ENCODE measurements at places on chromosomes 3 and 15. TPM values are rescaled to one million over a fixed set of nuclear protein-coding genes. Genes with fewer than 3 reads are reported as not detected.

The ALDH1L1 gene
- total RNA-seq, result 14.2 TPM

The COMMD2 gene
- total RNA-seq, result 29.7 TPM

The LYZL4 gene
- total RNA-seq, result not detected

The GHSR gene
- not detected for total RNA-seq

The ADCY5 gene
- 23.3 TPM for total RNA-seq

GRCh38 chr3:85312331-85312730, 353.5 kb downstream of the CADM2 start:
- DNase-seq, result no peak
- H3K27ac ChIP-seq, result no peak overlapping the region
- no peaks in the 10 kb centered on the region for H3K4me1 ChIP-seq
- H3K27me3 ChIP-seq, result no peaks in the 10 kb centered on the region
- H3K36me3 ChIP-seq, result no peaks in the 10 kb centered on the region

GRCh38 chr15:42283671-42284070, 10.4 kb upstream of the TMEM87A start:
- no peaks in the 10 kb centered on the region for H3K36me3 ChIP-seq
- no peaks in the 10 kb centered on the region for H3K27me3 ChIP-seq
- peaks cover 9% of the 10 kb centered on the region for H3K4me1 ChIP-seq
- no peak overlapping the region for H3K27ac ChIP-seq

DNA sequence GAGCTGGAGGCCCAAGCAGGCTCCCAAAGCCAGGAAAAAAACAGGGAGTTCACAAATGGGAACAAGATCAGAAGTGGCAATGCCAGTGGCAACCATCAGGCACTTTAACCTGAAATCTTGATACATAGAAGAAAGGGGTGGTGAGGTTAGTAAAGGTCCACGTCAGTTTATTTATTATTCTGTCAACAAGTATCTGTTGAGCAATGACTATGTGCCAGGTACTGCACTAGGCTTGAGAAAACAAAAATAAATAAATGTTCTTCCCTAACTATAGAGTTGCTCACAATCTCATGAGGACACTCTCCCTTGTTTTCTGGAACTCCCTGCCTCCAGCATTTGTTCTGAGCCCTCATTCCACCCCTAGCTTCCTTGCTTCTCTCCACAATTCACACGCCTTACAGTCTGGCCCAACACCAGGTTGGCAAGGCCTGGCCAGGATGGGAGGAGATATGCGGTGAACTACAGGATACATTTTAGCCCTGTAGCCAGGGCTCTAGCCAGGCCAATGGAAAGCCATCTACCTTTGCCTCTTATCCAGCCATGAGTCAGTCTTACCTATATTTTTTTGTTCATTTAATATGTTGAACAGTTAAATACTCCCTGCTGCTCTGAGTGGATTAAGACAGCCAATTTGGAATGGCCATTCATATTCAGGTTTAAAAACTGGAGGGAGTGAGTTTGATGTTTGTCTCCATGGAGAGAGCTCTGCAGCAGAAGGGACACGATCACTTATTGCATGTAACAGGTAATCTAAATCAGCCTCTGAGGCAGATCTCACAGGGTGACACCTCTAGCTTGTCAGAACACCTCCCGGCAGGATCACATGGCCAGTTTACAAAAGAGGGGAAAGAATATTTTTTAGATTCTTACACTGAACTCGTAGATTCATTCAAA, 161.9 kb upstream of the ATP11B start:
- no peak for DNase-seq
- no peak overlapping the region for H3K27ac ChIP-seq
- H3K36me3 ChIP-seq, result no peaks in the 10 kb centered on the region
- no peaks in the 10 kb centered on the region for H3K27me3 ChIP-seq
- H3K4me1 ChIP-seq, result no peaks in the 10 kb centered on the region
- no peak overlapping the region for H3K4me3 ChIP-seq

DNA sequence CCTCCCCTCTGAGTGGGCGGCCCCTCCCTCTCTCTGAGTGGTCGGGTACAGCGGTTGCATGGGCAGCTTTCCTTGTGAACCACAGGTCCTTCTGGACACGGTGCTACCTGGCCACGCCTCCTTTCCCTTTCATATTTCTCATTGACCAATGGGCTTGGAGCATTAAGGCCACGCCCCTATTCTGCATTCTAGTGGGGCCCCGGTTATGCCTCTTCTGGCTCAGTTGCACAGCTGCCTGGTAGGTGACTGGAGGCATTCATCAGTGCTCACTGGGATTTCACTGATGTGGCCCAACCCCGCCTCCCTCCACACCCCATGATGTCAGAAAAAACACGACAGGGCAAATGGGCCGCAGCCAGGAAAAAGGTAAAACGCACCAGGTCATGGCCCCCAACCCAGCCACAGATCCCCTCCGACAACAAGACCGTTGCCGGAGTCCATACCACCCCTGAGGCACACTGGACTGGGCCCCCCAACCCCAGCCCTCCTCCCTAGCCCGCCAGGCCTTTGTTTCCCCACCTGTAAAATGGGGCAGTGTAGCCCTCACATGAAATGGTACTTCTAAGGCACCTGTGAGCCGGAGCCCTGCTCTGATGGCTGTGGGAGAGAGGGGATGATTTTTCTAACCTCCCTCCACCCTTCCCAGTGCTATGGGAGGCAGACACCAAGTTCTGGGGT, 26.3 kb downstream of the NGRN start:
- H3K4me3 ChIP-seq, result no peak overlapping the region
- no peaks in the 10 kb centered on the region for H3K27me3 ChIP-seq
- H3K4me1 ChIP-seq, result peaks cover 9% of the 10 kb centered on the region
- H3K27ac ChIP-seq, result no peak overlapping the region
- no peak for DNase-seq

DNA sequence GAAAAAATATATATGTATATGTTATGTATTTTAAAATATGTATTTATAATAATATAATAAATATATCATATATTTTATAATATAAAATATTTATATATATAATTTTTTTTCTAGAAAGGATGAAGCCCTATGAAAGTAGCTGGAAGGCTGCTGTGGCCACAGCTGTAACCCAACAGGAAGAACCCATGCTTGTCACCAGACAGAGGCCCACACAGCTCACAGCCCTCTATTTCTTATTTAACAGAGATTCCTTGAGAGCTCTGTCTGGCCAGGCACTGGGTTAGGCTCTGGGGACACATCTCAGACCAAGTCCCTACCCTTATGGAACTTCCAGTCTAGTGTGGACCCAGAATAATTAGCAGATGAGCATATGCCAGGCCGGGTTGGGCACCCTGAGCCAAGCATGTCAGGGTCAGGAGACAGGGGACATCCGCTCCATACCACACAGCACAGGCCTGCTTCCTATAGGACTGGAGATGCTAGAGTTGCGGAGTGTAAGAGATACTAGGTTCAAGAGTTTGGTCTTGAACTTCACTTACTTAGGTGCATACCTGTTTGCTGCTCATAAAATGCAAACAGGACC, 20.5 kb downstream of the MGLL start:
- H3K4me1 ChIP-seq, result no peaks in the 10 kb centered on the region
- H3K36me3 ChIP-seq, result peaks cover 26% of the 10 kb centered on the region
- DNase-seq, result no peak
- no peak overlapping the region for H3K4me3 ChIP-seq
- H3K27me3 ChIP-seq, result no peaks in the 10 kb centered on the region
- H3K27ac ChIP-seq, result no peak overlapping the region

DNA sequence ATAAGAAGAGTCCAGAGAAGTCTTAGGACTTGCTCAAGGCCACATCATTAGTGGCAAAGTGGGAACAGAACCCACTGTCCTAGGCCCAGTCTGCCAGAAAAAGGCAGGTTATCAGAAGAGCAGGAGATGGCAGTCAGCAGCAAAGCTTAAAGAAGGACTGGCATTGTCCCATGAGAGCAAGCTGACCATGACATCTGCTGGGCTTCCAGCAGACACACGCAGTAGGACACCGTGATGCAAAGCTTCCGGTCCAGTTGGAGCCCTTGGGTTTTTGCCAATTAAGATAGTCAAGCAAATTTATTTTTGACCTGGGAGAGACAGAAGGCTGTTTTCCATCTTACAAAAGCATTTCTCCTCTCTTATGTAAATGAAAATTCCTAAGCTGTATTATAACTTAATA, 42.1 kb downstream of the ZBTB38 start:
- H3K27ac ChIP-seq, result peak overlapping the region; percentile 85
- no peaks in the 10 kb centered on the region for H3K36me3 ChIP-seq
- H3K4me1 ChIP-seq, result peaks cover 10% of the 10 kb centered on the region
- no peak for DNase-seq
- no peak overlapping the region for H3K4me3 ChIP-seq

DNA sequence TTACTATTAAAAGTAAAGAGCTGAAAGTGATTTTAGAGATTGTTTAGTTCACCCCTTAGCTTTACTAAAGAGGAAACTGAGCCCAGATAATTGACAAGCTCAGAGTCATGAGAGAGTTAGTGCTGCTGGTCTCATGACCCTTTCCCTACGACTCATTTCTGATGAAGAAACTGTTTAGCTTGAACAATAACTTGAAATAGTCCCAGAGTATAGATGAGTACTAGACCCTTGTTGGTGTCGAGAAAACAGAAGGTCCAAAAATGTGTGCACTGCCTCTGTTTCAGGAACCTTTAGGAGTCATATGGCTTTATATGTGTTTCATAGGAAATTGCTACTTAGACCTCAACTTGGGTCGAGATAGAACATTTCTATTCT, 58.2 kb downstream of the IL16 start:
- no peaks in the 10 kb centered on the region for H3K27me3 ChIP-seq
- no peaks in the 10 kb centered on the region for H3K36me3 ChIP-seq
- H3K4me3 ChIP-seq, result no peak overlapping the region
- DNase-seq, result no peak
- H3K4me1 ChIP-seq, result no peaks in the 10 kb centered on the region
- no peak overlapping the region for H3K27ac ChIP-seq

DNA sequence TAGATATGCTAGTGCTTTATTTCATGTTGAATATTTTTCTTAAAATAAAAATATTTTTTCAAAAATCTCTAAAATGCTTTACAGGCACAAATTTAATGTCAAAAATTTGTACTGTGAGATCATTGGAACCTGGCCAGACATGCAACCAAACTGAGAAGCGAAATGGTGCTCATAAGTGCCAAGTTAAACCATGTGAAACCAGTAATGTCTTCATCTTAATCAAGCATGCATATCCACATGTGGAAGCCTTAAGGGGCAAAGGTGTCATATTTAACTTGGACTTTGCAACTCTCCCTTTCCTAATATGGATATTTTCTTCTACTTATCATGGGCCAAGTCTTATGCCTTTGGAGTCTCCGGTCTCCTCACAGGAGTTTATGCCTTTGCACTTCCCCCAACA, 208.9 kb upstream of the COL8A1 start:
- H3K36me3 ChIP-seq, result no peaks in the 10 kb centered on the region
- no peak overlapping the region for H3K4me3 ChIP-seq
- H3K27me3 ChIP-seq, result no peaks in the 10 kb centered on the region
- no peak for DNase-seq
- no peak overlapping the region for H3K27ac ChIP-seq

- DNase-seq, result no peak
- H3K27me3 ChIP-seq, result no peaks in the 10 kb centered on the region
- no peak overlapping the region for H3K27ac ChIP-seq
- H3K4me1 ChIP-seq, result no peaks in the 10 kb centered on the region
- no peaks in the 10 kb centered on the region for H3K36me3 ChIP-seq
- H3K4me3 ChIP-seq, result no peak overlapping the region
These were observed 125.9 kb downstream of the ATP10A start for GRCh38 chr15:25737218-25737643.

- H3K27me3 ChIP-seq, result no peaks in the 10 kb centered on the region
- H3K27ac ChIP-seq, result peak overlapping the region; percentile 42
These were observed 2.4 kb downstream of the UCN2 start for GRCh38 chr3:48561045-48561736.

- DNase-seq, result no peak
- H3K27ac ChIP-seq, result no peak overlapping the region
- no peaks in the 10 kb centered on the region for H3K27me3 ChIP-seq
- no peaks in the 10 kb centered on the region for H3K4me1 ChIP-seq
- H3K36me3 ChIP-seq, result no peaks in the 10 kb centered on the region
These were observed 3.6 kb upstream of the RBPMS2 start for GRCh38 chr15:64779024-64779423.

DNA sequence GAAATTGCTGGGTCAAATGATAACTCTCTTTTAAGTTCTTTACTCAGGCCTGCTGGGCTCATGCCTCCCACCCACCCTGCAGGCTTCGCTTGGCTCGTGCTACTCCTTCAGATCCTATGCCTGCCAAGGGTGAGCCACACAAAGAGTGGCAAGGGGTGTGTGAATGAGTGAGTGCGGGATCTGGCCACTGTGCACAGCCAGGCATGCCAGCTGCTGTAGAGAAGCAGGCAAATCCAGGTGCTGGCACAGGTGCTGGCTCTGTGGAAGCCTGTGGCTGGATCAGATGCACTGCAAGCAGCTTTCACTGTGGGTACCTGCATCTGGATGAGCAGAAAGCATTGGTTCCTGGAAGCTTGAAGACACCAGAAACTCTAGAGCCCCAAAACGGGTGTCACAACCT, 1055.7 kb upstream of the EPHA6 start:
- H3K27me3 ChIP-seq, result no peaks in the 10 kb centered on the region
- H3K27ac ChIP-seq, result no peak overlapping the region
- no peak overlapping the region for H3K4me3 ChIP-seq

- no peaks in the 10 kb centered on the region for H3K27me3 ChIP-seq
- H3K36me3 ChIP-seq, result no peaks in the 10 kb centered on the region
- H3K27ac ChIP-seq, result no peak overlapping the region
- H3K4me3 ChIP-seq, result no peak overlapping the region
- peaks cover 7% of the 10 kb centered on the region for H3K4me1 ChIP-seq
These were observed 229.4 kb upstream of the AZI2 start for GRCh38 chr3:28577941-28578500.

DNA sequence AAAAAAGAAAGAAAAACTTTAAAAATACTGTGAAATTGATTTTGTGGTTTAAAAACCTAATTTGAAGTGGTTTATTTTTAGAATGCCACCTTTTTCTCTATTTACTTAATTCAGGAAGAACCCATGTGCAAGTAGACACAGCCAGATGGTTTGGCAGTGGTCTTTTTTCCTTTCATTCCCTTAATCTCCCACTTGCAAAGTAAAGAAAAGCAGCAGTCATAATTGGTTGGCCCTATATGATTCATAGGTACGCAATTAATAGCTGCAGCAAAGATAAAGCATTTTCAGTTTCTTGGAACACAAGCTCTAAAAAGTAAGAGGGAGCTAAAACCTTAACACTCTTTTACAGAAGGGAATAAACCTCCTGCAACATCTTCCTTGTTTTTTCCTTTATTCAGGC, 115.3 kb downstream of the MECOM start:
- no peak overlapping the region for H3K4me3 ChIP-seq
- no peaks in the 10 kb centered on the region for H3K4me1 ChIP-seq
- no peak overlapping the region for H3K27ac ChIP-seq
- H3K36me3 ChIP-seq, result no peaks in the 10 kb centered on the region
- no peaks in the 10 kb centered on the region for H3K27me3 ChIP-seq
- DNase-seq, result no peak

- no peak for DNase-seq
- H3K4me1 ChIP-seq, result no peaks in the 10 kb centered on the region
- no peak overlapping the region for H3K27ac ChIP-seq
- no peaks in the 10 kb centered on the region for H3K36me3 ChIP-seq
- H3K27me3 ChIP-seq, result no peaks in the 10 kb centered on the region
These were observed 63.8 kb upstream of the EPHB3 start for GRCh38 chr3:184497804-184498203.

GRCh38 chr3:49856181-49857005, at the start of gene TRAIP:
Gene TRAIP, minus strand, starts transcription at chr3:49856564. Its CDS starts 111 bp downstream, at chr3:49856453.
- DNase-seq, result peak; percentile 97
- no peaks in the 10 kb centered on the region for H3K27me3 ChIP-seq
- H3K4me3 ChIP-seq, result peak within 1 kb of the TSS; percentile 69

Data from Peyer's patch (tissue), 4 donors.